ENCODE measurements at places on chromosomes 11 and 22.

GRCh38 chr11:64516226-64516625 lies 74.8 kb upstream of the SLC22A12 start:
- no peak for DNase-seq

- DNase-seq = no peak
These were observed 131.0 kb downstream of the PLEKHA7 start for GRCh38 chr11:16883174-16883573.

DNA sequence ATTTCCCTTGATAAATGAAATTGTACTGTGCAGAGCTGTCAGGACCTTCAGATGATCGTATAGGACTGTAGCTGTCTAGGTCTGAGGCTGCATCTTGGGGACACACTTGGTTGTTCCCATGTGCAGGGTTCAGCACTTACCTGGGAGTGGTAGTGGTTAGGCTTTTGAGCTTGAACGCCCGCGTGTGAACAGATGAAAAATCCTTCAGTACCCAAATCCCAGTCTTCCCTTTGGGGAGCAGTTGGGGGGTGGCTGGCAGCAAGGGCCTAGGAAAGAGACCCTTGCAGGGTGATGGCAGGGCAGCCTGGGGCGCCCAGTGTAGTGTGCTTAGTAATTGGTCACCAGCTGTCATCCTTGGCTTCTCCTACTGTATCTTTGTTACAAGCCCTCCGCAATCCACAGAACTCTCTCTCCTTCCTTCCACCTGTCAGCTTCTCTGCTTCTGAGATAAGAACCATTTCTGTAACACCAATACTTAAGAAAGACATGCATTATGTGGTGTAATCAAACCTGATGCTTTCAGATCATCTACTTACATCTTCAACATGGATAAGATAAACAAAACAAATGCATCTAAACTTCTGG lies 64.6 kb downstream of the MORC2 start:
- DNase-seq = no peak

DNA sequence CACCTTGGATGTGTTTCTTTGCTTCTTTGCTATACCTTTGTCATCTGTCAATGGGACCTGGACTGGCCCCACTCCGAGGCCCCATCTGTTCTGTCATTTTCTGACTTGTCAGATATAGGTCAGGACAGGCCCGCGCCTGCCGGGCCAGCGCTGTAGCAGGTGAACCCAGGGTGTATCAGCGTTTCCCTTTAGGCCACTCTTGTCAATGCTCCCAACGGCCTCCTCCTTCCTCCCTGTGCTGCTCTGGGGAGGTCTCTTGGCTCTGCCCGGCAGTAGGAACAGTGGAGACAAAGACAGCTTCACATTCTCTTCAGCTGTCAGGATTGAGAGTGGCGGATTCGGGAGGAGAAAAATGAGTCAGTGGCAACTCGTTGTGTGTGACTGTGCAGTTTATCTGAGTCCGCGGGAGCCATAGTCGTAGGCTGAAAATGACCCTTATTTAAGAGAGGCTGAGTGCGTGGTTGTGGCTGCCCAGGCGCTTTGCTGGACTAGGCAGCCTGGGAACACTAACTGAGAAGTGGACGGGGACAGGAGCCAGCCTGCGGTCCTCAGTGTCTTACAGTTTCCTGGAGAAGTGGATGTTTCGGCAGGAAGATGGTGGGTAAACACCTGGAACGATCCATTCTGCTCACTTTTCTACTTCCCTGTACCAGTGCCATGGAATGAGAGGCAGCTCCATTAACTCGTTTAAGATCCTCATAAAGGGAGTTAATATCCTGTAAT lies 102.3 kb downstream of the PRR5L start:
- DNase-seq = no peak

- DNase-seq = peak; percentile 62
These were observed 16.9 kb upstream of the PEX26 start for GRCh38 chr22:18060646-18061620.

- no peak for DNase-seq
These were observed 2.2 kb downstream of the YAP1 start for GRCh38 chr11:102112509-102112821.

- peak; percentile 96 for DNase-seq
These were observed 607 bp upstream of the ROBO4 start for GRCh38 chr11:124898263-124898680.

DNA sequence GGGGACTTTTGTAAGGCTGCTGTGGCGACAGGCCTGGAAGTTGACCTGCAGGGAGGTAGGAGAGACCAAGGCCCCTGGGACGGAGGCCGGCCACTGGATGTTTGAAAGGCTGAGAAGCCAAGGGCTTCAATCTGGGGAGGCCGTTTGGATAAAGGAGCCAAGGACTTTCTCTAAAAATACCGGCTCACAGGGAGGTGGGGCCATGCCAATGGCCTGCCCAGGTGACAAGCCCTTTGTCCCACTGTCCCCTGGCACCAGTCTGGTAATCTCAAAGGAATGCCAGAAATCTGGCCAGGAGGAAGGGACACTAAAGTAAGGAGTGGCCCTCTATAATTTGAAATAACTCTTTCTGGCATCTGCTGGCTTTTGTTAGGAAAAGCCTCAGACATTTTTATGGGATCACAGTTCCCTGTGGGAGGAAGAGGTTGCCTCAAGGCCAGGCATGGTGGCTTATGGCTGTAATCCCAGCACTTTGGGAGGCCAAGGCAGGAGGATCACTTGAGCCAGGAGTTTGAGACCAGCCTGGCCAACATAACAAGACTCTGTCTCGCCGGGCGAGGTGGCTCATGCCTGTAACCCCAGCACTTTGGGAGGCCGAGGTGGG lies 1.9 kb upstream of the CHKA start:
- no peak for DNase-seq

- peak; percentile 20 for DNase-seq
These were observed 22.0 kb upstream of the IGSF9B start for GRCh38 chr11:133978794-133979193.

- DNase-seq = no peak
These were observed 699 bp downstream of the AIFM3 start for GRCh38 chr22:20967697-20968211.

GRCh38 chr11:27882066-27882697 lies 181.9 kb upstream of the BDNF start:
- DNase-seq = no peak

DNA sequence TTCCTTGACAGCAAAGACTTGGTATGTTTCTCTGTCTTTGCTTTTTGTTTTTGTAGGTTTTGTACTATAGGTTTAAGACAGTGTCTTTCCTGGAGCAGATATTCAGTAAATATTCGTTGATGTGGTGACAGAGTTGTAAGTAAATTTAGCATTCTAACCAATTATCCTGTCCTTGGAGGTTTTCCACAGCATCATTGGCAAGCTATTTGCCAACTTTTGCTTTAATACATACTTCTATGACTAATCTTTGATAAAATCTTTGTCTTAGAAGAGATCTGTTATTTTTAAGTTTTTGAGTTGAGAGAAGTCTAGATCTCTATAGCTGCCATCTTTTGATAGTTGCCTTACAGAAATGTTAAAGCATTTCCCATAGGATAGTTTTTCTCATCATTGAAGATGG lies 3.8 kb downstream of the USP47 start:
- DNase-seq = peak; percentile 55

- no peak for DNase-seq
These were observed 63.7 kb downstream of the DSCAML1 start for GRCh38 chr11:117733316-117733715.

DNA sequence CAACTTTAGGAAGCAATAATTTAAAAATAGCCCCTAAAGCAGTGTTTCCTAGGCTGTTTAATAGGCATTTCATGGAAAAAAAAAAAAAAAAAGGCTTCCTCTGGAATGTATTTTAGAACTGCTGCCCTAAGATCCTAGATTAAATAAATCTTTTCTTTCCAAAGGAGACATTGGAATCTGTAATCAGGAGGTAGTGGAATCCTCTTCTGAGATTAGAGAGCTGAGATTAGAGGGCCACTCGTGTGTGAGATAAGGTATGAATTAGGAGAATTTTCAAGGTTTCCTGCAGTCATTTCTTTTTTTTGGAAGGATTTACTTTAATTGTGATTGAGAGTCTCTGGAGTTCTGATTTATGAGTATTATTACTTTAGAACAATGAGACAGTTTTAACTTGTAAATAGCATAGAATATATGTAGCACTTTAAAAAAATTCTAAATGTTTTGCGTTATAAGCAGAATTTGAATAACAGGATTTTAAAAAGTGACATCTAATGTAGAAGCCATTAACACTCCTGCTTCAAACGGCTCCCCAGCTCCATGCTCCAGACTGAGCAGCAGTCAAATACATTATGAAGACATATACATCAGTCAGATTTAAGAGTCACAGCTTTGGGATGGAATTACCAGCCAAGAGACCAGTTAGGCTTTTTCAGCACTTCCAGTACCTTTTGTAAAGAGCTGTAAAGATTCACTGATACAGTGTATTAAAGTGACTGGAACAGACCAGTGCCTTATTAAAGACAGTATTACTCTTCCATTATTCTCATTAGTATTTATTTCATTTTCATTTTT lies 5.0 kb downstream of the EED start:
- DNase-seq = peak; percentile 12

GRCh38 chr11:69510471-69511357 lies 29.3 kb downstream of the LINC01488 start:
- peak; percentile 62 for DNase-seq

- no peak for DNase-seq
These were observed 33.6 kb downstream of the ASRGL1 start for GRCh38 chr11:62370743-62371440.

DNA sequence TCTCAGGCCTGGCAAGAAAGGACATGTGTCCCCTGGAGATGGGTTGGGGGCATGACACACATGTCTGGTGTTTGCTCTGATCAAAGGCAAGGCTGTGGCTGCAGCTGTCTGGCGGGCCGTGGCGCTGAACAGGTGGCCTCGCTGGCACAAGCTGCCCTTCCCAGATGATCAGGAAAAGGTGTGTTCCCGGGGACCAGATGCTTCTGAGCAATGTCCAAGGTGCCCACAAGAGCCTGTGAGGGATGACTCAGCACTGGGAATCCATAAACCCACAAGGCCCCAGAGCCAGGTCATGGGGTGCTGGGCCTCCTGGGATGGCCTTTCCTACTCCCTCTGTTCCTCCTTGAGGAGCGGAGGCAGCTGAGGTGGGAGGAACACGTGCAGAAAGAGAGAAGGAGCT lies 9.7 kb upstream of the LRP5 start:
- DNase-seq = peak; percentile 65

DNA sequence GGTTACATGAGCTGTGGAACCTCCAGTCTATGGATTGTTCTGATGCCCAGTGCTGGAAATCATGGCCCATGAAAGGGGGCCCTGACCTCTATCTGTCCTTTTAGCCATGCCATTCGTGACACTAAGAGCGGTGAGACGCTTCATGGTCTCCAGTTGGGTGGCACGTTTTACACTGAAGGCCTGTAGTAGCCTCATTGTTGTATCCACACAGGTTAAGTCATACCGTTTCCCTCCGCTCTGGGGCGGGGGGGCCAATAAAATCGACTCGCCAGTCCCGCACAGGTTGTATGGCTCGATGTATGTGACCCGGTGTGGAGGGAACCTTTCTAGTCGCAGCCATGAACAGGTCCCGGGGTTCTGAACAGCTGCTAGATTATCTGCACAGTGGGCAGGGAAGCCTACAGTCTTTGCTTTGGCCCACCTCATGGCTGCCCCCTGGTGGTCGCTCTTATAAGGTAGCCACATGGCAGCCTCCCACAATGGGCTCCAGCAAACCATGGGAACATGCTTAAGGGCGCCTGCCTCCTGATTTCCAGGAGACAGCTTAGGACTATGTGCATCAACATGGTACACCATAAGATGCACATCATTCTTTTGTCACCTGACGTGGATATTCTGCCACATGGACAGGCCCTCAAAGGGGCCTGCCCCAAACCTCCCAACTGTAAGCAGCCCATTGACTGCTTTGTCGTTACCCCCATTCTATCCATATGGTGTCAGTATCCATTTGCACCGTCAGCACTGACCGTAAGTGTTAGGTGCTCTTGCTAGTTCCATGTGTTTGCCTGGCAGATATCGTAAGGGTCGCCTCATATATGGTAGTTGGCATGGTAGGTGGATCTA lies 19.7 kb upstream of the APOL3 start:
- DNase-seq = peak; percentile 63

- peak; percentile 47 for DNase-seq
These were observed 62.2 kb downstream of the DKK3 start for GRCh38 chr11:11946180-11946579.

- peak; percentile 98 for DNase-seq
These were observed 258.0 kb downstream of the TENM4 start for GRCh38 chr11:79182794-79183193.

DNA sequence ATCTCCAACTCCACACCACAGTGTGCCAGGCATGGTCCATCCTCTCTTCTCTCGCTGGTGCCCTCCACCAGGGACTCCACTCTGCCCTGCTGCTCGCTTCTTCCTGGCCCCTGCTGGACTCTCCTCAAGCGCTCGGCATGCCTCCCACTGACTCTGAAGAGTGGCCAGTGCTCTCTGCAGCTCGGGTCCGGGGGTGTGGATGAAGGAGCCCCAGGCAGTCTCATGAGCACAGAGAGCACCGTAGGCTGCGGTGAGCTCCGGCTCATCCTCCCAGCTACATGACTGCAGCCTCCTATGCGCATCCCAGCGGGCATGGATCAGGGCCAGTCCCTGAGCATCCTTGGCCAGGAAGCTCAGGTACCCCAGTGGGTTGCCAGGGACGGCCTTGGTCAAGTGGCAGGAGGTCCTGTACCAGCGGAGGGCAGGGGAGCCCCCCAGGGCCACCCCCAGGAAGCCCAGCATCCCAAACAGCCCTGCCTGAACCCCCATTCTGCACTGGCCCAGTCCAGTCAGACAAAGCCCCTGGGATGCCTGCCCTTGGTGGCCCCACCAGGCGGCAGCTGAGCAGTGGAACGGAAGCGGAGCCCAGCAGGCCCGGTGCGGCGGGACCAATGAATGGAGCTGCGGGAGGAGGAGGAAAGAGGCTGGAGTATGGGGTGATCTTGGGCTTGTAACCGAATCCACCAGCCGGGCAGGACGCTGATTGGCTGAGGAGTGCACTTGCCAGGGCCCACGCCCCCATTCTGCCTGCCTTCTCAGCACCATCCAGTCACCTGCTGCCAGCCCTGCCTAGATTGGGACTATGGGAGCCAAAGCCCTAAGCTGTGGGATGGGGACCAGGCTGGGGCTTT lies at the start of gene PLA2G3:
TSS of gene PLA2G3 (minus strand) at position 643 of the 851 bp plus-strand sequence. CDS start at position 489, 154 bp downstream.
- peak; percentile 62 for DNase-seq

DNA sequence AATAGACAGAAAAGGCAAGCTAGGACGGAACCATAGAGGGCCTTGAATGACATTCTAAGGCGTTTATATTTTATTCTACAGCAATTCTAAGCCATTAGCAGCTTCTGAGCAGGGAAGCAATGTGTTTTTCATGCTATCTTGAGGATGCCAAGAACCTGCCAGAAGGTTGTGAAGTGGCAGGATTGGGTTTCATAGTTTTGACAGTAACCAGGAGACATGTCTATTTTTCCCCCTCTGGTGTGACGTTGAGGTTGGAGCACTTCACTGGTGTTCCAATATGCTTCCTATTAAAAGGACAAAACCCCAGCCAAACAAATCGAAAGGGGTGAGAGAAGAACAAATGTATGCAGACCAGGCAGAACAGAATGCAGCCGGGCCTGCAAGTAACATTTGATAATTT lies 148.2 kb downstream of the SPATA19 start:
- DNase-seq = no peak

DNA sequence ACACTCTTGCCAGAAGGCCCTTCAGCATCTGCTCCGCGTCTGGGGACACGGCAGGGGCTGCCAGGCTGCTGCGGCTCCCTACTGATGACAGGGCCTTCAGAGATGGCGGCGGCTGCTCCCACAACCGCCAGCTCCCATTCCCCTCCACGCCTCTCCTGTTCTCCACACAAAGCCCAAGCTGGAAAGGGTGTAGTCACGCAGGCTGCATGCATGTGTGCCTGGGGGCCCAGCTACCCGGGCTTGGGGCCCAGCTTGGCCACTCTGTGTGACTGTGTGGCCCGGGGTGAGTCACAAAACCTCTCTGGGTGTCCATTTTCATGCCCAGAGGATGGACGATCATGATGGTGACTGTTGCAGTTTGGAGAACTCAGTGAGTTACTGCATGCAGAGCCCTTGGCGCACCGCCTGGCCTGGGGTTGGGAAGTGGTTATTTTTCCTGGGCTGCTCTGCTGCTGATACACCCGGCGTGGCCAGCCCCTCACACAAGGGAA lies 31.7 kb upstream of the PARVB start:
- DNase-seq = peak; percentile 54
